ENCODE measurements at places on chromosomes 5 and 9.

- no peak for DNase-seq
These were observed 223.6 kb downstream of the NMUR2 start for GRCh38 chr5:152181461-152181860.

GRCh38 chr9:113665756-113666155, 202.2 kb downstream of the RGS3 start:
- DNase-seq = no peak

DNA sequence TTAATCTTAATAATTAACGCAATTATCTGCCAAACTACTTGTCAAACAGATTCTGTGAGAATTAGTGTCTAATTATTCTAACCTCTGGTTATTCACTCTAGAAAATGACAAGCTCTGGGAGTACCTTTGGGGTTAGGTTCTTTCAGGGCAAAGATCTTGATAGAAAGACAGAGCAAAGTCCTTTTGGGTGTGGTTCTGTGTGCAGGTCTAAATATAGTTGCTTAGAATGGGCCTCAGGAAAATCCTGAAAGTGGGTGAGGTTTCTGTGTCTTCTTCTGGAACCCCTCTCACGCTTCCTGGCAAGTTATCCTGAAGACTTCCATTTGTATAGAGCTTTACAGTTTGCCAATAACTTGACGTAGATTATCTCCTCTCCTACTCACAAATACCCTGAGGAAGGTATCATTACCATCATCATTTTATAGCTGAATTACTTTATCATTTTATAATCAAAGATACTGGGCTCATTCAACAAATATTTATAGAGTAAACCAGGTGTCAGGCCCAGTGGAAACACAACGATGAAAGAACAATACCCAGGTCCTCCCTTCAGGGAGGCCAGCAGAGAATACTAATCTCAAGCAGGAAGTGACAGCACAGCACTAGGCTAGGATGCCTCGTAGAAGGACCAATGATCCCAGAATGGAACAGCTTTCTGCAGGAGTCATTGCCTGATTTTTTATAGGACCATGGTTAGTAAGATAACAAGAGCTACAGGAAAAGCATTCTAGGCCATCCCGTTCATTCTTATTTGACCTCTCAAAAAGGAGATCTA, 27.6 kb upstream of the LHFPL2 start:
- no peak for DNase-seq

- no peak for DNase-seq
These were observed 8.9 kb upstream of the IL6ST start for GRCh38 chr5:56003679-56004078.

- DNase-seq = no peak
These were observed 309.6 kb upstream of the CCNH start for GRCh38 chr5:87722286-87722685.

DNA sequence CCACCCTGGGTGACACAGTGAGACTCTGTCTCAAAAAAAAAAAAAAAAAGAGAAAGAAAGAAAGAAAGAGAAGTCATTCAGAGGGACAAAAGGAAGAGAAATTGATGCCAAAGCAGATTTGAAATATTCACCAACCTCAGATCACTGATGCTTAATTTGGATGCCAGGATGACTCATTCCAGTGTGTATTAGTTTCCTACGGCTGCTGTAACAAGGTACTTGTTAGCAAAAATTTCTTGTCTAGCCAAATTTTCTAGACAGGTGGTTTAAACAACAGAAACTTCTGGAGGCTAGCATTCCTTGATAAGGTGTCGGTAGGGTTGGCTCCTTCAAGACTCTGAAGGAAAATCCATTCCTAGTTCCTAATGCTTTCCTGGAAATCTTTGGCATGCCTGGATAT, 42.1 kb downstream of the POU4F3 start:
- no peak for DNase-seq

GRCh38 chr9:6739218-6739617, 18.6 kb upstream of the KDM4C start:
- DNase-seq = no peak

DNA sequence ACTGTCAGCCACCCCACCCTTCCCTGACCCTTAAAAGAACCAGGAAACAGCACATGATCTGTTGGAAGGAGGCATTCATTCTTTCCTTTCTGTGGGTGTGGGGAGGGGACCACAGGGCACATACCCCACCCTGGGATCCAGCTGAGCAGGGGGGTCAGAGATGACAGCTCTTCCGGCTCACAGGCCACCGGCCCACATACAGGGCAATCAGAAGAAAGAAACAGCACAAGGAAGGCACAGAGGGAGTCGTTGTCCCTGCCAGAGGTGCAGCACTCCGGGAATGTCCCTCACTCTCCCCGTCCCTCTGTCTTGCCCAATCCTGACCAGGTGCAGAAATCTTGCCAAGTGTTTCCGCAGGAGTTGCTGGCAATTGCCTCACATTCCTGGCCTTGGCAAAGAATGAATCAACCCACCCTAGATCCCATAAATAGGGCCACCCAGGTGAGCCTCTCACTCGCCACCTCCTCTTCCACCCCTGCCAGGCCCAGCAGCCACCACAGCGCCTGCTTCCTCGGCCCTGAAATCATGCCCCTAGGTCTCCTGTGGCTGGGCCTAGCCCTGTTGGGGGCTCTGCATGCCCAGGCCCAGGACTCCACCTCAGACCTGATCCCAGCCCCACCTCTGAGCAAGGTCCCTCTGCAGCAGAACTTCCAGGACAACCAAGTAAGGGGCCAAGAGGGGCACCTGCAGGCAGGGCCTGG, at the start of gene LCN2:
TSS of gene LCN2 (plus strand) at position 453 of the 701 bp plus-strand sequence. CDS start at position 526, 73 bp downstream.
- no peak for DNase-seq

- no peak for DNase-seq
These were observed 1410.4 kb upstream of the CDH9 start for GRCh38 chr5:28448791-28449190.
